Left ventricle myocardium superior (tissue), 1 donor: ENCODE measurements at places on chromosomes 6 and 20.

DNA sequence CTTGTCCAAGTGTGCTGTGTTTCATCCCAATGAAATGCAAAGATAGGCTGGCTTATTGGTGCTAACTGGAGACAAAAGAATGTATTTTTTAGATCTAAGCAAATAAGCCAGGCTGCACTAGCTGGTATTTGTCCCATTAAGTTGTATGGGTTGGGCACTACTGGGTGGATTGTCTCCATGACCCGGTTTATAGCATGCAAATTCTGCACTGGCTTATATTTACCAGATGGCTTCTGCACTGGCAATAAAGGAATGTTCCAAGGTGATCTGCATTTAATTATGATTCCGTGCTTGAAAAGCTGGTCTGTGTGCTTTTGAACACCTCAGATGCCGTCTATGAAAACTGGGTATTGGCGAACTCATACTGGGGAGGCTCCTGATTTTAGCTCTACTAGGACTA lies 61.4 kb upstream of the MOCS1 start:
- DNase-seq: no peak

GRCh38 chr6:7685276-7685675 lies 40.6 kb upstream of the BMP6 start:
- no peak for DNase-seq

- no peak for DNase-seq
Measured at GRCh38 chr6:113427617-113428016, 429.5 kb upstream of the MARCKS start.

DNA sequence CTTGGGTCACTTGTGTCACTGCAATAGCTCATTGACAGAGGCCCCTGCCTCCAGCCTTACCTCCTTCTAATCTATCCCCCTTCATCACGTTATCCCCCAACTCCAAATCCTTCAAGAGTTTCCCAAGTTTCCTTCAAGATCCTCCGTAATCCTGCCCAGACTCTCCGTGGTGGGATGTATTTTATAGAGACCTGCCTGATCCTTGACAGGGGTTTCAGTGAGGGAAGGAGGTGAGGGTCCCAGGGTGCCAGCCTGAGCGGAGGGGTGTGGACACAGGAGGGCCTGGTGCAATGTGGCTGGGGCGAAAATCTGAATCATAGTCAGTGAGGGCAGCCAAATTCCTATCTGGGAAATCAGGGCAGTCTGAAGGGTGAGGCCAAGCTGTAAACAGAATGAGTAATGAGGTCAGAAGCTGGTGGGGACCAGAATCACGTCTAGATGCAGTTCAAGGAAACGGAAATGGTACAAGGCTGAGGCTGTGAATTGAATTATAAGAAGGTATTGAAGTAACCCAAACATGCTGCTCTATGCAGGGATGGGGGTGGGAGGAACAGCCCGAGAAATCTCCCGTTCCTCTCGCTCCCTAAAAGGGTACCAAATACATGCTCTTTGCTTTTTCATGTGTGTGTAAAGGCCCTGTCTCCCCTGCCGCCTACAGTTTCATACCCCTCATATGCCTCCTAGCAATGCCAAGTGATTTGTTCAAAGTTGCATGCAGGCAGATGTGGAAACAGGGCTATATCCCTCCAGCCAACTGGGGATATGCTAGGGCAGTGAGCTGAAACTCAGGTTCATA lies 35.4 kb upstream of the PIM1 start:
- no peak for DNase-seq

DNA sequence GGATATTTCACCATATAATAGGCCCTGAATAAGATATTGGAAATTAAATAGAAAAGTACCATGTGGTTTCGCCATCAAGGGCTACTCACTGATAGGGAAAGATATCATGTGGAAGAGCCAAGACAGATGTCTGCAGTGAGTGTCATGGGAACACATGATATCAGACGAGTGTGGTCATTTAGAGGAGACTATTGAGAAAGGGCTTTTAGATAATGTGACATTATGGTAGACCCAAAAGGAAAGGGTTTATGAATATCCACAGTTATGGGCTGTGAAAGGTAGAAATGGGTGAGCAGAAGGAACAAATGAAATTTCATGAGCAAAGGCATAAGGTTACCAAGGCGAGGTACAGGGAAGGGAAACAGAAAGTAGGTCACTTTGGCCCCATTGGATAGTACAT lies 182.3 kb upstream of the PRSS16 start:
- DNase-seq: no peak

DNA sequence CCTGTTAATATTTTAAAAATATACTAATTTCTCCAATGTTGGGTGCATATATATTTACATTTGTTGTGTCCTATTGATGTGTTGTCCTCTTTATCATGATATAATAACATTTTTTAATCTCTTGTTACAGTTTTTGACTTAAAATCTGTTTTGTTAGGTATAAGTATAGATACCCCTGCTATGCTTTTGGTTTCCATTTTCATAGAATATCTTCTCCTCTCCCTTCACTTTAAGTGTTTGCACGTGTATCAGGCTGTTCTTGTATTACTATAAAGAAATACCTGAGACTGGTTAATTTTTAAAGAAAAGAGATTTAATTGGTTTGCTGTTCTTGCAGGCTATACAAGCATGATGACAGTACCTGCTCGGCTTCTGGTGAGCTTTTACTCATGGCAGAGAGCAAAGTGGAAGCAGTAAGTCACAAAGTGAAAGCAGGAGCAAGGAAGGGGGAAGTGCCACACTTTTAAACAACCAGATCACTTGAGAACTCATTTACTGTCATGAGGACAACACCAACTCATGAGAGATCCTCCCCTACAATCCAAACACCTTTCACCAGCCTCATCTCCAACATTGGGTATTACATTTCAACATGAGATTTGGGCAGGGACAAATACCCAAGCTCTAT lies 340.5 kb upstream of the SYNCRIP start:
- DNase-seq: no peak

DNA sequence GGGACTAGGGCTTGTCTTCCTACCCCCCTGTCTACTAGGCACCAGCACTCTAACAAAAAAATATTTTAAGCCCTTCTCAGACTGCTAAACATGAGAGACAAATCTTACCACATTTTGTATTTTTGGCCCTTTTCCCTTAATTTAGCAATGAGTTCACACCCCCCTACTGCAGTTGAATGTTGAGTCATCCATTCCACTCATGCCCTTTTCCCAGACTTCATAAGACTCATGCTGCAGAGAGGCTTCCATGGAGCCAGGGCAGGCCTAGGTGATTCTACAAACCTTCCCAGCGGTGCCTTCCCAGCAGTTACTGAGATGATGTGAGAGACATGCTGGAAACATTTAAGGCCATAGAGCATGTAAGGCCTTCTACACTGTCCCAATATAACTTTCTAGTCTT lies 53.9 kb downstream of the PXDC1 start:
- no peak for DNase-seq
